ENCODE measurements at places on chromosomes 2 and 18.

- no peak for DNase-seq
Observed at GRCh38 chr18:80124131-80124530, 15.1 kb downstream of the ADNP2 start.

GRCh38 chr18:75562216-75562615 lies 134.7 kb upstream of the SMIM21 start:
- DNase-seq = no peak

DNA sequence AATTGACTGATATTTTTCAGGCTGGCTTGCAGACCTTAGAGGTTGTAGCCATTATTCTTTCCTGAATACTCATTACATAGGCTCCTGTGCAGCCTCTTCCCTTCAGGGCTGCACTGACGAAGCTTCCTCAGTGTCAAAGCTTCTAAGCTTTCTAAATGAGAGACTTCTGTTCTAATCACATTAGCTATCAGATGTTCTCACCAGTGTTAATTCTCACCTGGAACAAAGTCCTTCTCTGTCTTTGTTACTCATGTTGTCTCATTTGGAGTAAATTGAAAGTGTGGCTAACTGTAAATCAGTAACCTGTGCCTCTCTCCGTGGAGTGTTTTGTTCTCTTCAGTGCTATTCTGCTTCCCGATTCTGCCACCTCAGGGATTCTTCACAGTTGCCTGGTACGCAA lies 76.9 kb downstream of the MC4R start:
- DNase-seq = no peak

DNA sequence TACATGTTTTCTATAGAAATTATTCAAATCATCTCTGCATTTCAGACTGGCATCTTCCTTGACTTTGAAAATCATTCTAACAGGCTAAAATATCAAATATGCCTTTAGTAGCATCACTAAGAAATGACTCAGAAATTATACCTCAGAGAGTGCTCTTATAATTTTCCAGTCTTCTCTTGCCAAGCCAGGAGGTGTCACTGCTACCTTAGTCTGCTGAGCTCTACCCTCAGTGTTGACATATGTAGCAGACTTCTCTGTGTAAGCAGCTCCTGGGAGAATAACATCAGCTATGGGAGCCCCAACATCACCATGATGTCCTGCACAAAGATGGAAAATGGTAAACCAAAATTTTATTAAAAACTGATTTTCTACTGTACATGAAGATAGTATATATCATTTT lies 31.6 kb downstream of the NDUFS1 start:
- DNase-seq = no peak

GRCh38 chr2:23546913-23547312 lies 161.9 kb downstream of the KLHL29 start:
- no peak for DNase-seq

- no peak for DNase-seq
Observed at GRCh38 chr2:234421-234820, 29.4 kb downstream of the SH3YL1 start.

DNA sequence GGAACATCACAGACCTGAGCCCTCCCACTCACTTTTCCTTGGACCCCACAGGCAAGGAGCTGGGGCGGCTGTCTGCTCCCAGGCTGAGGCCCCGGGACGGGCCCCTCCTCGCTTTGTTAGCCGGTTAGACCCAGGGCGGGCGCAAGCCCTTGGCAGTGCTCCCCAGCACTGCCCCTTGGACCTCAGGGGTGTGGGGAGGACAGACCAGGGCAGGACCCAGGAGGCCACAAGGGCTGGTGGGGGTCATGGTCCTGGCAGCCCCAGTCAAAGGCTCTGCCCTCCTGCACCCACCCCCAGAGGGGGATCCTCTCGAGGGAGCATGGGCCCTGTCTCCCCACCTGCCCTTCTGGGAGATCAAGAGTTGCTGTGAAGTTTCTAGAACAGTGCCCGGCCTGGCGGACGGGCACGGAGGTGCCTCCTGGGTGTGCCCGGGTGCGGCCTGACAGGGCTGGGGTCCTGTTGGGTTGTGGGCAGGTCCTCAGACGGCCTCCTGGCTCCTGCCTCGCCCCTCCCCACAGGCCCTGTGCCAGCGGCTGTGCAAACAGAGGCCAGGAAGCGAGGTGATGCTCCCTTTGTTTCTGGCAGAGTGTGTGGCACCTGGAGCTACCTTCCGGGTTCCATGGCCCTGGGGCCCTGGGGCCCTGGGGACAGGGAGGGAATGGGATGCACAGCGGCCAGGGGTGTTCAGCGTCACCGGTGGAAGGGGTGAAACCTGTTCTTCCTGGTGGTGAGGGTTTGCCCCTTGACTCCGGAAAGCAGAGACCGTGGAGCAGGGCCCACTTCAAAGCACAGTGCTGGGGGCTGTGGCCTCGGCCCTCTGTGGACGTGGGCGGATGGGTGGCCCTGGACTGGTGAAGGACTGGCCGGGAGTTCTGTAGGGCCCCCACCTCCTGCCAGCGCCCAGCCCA lies 2.9 kb upstream of the GAL3ST2 start:
- no peak for DNase-seq

DNA sequence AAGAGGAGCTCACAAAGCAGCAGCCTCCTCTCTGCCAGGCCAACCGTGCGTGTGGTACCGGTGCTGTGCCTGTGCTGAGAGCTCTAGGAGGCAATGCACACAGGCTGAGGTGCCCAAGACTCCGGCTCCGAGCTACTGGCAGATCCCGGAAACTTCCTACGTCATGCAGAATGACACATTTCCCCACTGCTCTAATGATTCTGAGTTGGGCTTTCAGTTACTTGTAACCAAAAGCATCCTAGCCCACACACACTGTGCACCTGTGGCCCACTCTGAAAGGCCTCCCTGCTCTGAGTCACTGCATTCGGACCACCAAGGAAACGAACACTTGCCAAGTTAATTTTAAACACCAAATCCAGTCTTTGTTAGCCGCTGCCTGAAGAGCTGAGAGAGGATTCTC lies 9.3 kb upstream of the RNU4ATAC start:
- no peak for DNase-seq

DNA sequence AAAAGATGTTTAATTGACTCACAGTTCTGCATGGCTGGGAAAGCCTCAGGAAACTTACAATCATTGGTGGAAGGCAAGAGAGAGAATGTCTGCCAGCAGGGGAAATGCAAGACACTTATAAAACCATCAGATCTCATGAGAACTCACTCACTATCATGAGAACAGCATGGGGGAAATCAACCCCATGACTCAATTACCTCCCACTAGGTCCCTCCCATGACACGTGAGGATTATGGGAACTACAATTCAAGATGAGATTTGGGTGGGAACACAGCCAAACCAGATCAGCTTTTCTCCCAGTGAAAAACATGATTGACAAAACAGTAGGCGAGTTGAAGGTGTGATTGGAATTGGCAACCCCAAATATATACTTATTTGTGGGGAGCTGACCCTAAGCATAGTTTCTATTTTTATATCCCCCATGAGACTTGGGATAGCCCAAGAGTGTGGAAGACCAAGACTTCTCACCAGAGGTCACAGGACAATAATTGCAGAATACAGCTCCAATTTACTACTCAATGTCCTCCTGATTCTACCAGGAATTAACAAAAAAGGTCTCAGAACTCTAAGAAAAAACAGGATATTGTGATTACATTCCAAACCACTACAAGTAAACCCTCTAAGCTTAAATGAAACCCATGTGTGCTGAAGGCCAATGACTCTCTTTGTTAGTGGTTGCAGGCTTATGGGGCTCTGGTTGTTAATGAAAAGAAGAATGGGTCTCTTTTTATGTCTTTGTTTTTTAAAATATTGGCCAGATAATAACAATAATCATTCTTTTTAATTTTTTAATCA lies 96.1 kb upstream of the PIK3C3 start:
- no peak for DNase-seq

DNA sequence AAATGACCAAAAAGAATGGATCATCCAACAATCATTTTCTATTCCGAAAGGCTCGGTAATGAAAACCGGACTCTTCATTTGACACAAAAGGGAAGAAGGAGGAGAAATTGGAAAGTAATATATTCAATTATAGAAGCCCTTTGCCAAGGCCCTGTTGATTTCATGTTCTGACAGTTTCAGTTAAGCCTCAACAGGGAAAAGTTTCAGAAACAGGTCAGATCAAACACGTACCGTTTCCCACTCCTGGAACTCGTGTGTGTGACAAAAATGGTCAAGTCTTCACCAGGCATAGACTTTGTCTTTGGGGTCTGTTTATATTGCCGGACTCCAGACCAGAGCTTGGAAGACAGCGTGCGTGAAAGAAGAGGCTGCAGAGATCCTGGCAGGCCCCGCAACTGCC lies 101.3 kb upstream of the BCL2L11 start:
- no peak for DNase-seq

- DNase-seq = no peak
Observed at GRCh38 chr2:66031236-66031635, 403.7 kb upstream of the MEIS1 start.

DNA sequence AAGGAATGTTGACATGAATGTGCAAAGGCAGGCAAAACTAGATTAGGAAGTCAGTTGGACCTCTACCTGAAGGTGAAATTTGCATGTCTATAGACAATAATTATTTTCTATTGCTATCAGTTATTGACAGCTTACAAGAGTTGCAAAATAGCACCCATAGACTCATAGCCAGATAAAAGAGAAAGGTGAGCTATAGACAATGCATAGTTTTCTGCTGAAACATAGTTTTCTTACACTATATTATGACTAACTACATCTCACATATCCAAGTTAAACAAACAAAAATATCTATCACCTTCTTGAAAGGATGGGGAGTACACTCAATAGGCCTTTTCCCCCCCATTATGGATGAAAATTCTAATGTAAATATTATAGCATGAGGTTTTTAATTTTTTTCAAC lies 305.0 kb downstream of the PTH2R start:
- DNase-seq = no peak

GRCh38 chr18:47075098-47075883 lies 39.9 kb upstream of the ELOA2 start:
- DNase-seq = no peak

DNA sequence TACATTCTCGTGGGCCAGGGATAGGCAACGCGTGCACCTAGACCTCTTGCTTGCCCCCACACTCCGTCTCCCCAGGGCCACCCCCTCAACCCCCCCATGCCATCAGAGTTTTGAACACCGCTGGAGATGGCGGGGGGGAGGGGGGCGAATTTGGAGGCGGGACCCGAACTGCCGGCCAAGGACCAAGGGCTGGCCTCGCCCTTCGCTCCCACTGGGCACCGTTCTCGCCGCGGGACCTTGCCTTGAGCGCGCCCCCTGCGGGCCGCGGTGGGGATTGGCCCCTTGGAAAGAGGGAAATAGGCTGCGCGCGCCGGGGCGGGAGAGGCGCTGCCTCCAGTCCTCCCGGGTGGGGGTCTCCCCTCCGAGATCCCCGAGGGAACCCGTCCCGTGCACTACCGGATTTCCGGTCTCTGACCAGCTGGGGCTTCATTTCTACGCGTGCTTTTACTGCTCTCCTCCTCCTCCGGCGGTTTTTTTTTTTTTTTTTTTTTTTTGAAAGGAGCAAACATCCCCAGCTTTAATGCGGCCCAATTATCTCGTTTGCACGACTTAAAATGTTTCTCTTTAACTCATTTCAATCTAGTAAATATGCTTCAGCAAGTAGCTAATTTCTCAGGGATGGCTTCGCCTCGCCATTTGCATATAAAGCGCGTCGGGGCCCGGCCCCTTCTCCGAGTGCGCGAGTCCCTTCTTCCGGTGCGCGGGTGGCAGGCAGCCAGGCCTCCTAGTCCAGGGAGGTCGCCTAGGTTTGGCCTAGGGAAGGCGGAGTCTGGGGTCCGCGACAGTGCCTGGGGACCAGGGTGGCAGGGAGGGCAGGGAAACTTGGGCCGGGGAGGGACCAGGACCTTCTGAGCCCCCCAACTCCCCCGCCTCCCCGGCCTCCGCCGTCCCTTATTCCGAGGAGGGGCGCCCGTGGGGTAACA lies 10.0 kb upstream of the GBX2 start:
- DNase-seq = no peak

GRCh38 chr2:17252258-17252657 lies 266.0 kb downstream of the RAD51AP2 start:
- no peak for DNase-seq

DNA sequence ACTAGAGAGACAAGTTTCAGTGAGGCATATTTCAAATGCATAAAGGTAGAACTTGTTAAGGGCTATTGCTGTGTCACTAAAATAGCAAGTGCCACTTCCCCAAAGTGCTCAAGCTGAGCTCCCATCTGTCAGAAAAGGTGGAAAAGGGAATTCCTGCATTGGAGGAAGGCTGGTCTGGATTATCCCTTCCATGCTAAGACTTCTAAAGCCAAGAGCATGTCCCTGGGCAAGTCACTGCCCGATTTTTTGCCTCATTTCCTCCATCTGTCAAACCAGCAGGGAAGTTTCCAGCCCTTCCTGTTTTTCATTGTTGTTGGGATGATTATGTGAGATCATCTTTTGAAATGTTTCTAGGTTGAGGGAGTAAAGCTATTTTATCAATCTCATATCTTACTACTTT lies 175.5 kb downstream of the SETBP1 start:
- DNase-seq = peak; percentile 28

Data from CD14-positive monocyte (primary cell).